NCI-H1930 (cell line): ENCODE measurements at places on chromosomes 6 and 20.

GRCh38 chr6:3330199-3330598 lies 71.5 kb downstream of the PSMG4 start:
- no peak for DNase-seq

GRCh38 chr6:165632194-165632593 lies 30.8 kb downstream of the PDE10A start:
- DNase-seq, result no peak

DNA sequence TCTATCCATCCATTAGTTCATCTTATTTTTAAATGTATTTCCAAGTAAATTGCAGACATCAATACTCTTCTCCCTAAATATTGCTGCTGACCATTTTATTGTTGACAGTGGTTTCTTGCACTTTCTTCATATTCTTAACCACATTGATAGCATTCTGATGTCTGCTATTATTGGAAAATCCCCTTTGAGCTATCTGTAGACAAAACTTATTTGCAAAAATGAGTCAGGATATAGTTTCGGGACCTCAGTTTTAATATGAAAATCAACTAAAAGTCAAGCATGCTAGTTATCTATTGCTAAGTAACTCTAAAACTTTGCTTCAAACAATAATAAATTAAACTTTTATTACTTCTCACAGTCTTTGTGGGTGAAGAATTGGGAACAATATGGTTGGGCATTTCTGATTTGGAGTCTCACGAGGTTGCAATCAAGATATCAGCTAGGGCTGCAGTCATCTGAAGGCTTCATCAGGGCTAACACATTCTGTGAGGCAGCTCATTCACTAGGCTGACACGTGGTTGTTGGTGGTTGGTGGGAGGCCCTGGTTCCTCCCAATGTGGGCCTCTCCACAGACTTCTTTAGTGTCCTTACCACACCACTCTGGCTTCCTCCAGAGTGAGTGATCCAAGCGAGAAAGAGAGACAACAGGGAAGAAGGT lies 32.7 kb downstream of the CD109 start:
- no peak for DNase-seq

DNA sequence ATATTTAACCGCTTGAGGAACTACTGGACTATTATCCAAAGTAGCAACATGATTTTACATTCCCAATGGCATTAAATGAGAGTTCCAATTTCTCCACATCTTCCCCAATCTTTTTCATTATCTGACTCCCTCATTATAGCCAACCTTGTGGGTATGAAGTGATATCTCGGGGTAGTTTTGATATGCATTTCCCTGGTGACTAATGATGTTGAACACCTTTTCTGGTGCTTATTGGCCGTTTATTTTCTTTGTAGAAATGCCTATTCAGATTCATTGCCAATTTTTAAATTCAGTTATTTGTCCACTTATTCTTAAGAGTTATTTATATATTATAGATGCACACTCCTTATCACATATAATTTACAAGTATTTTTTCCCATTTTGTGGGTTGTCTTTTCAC lies 129.0 kb downstream of the MMS22L start:
- no peak for DNase-seq

GRCh38 chr6:31736021-31736767 lies at the start of gene CLIC1:
Gene CLIC1, minus strand, starts transcription at chr6:31736530. Its CDS starts 230 bp downstream, at chr6:31736300.
- peak; percentile 69 for DNase-seq

GRCh38 chr6:31652925-31653724 lies 664 bp upstream of the BAG6 start:
- peak; percentile 98 for DNase-seq

- DNase-seq, result no peak
These were observed 18.2 kb upstream of the KIAA1755 start for GRCh38 chr20:38278763-38279162.

- DNase-seq, result no peak
These were observed 46.1 kb upstream of the DSN1 start for GRCh38 chr20:36819659-36820058.

GRCh38 chr6:2502096-2502997 lies 248.4 kb downstream of the MYLK4 start:
- DNase-seq, result no peak

DNA sequence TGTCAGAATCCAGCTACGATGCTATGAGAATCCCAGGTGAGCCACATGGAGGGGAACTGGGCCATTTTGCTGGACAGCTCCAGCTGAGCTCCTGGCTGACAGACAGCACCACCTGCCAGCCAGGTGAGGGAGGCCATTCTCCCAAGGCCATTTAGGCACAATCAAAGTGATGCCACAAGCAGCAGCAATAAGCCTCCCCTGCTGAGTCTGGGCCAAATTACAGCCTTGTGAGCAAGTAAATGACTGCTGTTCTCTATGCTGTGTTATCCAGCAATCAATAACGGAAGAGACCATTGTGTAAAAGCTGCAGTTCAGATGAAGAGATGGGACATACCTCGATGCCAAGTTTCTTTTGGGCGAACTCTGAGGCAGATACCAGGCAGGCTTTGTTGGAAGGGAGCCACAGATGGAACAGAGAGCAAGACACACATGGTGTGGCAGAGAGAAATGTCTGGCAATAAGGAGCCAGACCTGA lies 14.0 kb upstream of the SCGN start:
- DNase-seq, result peak; percentile 80

GRCh38 chr20:57772349-57772964 lies 62.6 kb upstream of the PMEPA1 start:
- no peak for DNase-seq

DNA sequence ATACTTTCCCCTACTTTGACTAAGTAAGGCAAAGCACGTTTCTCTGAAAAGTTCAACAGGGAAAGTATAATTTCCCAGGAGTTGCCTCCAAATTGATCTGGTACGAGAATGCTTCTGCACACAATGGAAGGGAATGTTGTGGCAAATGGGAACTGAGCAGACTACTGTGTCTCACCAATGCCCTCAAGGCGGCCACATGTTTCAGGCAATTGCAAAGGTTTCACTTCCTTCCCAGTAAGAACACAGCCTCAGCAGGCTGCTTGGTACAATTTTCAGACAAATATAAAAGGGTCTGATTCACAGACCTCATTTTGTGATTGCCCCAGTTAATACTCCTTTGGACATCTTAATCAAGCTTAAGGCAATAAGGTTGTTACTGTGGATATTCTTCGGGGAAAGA lies 71.2 kb downstream of the KIAA0319 start:
- DNase-seq, result no peak

GRCh38 chr6:7137335-7138045 lies 29.7 kb downstream of the RREB1 start:
- peak; percentile 12 for DNase-seq

GRCh38 chr20:59318201-59318790 lies 17.9 kb downstream of the EDN3 start:
- no peak for DNase-seq

GRCh38 chr6:133568970-133569889 lies 319.7 kb upstream of the TCF21 start:
- DNase-seq, result peak; percentile 33

DNA sequence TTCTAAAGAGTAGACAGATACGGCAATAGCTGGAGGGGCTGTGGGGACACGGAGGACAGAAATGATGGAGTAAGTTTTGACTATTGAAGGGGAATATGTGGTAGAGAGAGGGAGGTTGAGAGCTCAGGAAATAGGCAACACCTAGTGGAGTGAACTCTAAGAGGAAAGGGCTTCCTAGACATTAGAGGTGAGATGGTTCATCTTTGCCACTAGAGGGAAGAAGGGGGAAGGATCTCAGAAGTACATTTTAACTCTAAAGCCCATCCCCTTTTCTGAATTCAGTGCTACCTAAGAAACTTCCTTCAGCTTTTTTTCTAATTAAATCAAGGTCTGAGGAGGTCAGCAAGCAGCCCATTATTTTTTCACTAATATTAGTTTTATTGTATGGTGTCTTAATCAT lies 689.4 kb upstream of the MAP3K7 start:
- no peak for DNase-seq

DNA sequence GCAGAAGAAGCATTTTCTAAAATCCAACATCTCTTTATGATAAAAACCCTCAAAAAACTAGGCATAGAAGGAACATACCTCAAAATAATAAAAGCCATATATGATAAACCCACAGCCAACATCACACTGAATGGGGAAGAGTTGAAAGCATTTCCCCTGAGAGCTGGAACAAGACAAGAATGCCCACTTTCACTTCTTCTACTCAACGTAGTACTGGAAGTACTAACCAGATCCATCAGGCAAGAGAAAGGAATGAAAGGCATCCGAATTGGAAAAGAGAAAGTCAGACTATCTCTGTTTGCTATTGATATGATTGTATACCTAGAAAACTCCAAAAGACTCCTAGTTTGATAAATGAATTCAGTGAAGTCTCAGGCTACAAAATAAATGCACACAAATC lies 7.9 kb upstream of the CDK19 start:
- no peak for DNase-seq

- DNase-seq, result no peak
These were observed 35.8 kb upstream of the BHLHE23 start for GRCh38 chr20:63042448-63043071.

- no peak for DNase-seq
These were observed 46.1 kb downstream of the MBOAT1 start for GRCh38 chr6:20166210-20166609.

GRCh38 chr6:136326038-136326553 lies 36.5 kb upstream of the BCLAF1 start:
- DNase-seq, result peak; percentile 24

DNA sequence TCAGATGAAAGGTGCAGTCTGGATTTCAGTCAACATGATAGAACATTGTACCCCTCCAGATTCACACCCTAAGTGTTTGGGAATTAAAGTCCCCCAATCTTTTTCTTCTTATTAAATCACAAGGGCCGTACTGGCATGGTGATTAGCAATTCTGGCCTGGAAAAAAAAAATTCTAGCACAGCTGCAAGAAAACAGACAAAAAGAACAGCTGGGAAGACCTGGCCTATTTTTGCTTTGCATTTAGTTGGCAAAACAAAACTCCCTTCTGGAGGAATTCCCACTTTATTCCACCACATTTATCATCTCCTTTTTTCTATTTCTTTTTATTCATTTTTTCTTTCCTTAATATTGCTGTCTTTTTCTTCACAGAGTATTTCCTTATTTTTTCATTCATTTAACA lies 39.8 kb upstream of the AKAP12 start:
- no peak for DNase-seq

DNA sequence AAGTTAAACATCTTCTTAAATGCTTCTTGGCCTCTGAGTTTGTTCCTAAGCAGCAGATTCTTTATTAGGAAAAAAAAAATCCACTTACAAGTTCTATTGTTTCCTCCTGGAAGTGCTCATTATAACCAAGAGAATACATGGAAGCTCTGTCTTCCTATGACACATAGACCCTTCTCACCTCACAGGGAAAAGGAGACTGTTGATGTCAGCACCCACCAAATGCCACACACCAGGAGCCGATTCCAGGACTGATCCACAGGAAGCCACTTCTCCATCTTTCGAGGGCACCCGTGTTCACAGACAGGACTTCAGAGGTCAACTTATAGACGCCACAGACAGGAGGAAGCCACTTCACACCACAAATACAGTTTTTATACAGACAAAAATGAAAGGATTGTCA lies 13.4 kb upstream of the BNIP5 start:
- no peak for DNase-seq

GRCh38 chr6:87945181-87945580 lies 102.5 kb upstream of the SPACA1 start:
- DNase-seq, result no peak

- no peak for DNase-seq
These were observed 36.8 kb downstream of the ZFAND3 start for GRCh38 chr6:37856285-37856684.

GRCh38 chr6:119294984-119295383 lies 54.6 kb downstream of the MAN1A1 start:
- DNase-seq, result no peak

GRCh38 chr6:157169226-157169625 lies 154.1 kb downstream of the TMEM242 start:
- no peak for DNase-seq

GRCh38 chr6:170277893-170278742 lies 12.8 kb downstream of the DLL1 start:
- no peak for DNase-seq

- no peak for DNase-seq
These were observed 1.4 kb downstream of the PLAGL2 start for GRCh38 chr20:32205843-32206759.

DNA sequence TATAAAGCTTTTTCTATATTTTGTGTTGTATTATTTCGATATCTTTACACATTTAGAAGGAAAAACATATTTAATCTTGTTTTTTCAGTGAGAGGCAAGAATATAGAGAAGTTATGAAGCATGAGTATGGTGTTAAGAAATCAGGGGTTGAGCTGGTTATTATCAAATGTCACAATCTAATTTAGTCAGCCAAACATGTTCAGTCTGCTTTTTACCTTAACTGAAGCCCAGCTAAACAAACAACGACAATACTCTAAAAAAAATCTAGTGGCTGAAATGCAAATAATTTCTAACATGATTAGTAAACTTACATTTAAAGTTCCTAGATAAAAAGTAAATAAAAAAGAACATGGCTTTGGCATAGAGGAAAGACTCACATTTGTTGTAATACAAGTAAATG lies 433.8 kb upstream of the NRSN1 start:
- no peak for DNase-seq

DNA sequence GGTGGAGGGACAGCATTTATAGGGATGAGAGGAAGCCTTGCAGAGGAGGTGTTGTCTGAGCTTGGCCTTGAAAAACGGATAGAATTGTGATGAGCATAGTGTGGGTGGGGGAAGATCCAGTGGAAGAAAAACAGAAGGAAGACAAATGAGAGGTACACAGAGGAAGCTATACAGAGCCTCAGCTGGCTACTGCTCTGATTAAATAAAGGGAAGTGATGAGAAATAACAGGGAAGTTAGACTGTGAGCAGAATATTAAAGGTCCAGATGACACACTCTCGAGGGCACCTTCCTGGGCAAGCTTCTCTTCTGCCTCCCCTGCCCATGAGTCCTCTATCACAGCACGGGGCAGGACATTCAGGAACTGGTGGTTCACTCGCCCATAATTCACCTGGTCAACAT lies 182.3 kb downstream of the KIF16B start:
- no peak for DNase-seq

DNA sequence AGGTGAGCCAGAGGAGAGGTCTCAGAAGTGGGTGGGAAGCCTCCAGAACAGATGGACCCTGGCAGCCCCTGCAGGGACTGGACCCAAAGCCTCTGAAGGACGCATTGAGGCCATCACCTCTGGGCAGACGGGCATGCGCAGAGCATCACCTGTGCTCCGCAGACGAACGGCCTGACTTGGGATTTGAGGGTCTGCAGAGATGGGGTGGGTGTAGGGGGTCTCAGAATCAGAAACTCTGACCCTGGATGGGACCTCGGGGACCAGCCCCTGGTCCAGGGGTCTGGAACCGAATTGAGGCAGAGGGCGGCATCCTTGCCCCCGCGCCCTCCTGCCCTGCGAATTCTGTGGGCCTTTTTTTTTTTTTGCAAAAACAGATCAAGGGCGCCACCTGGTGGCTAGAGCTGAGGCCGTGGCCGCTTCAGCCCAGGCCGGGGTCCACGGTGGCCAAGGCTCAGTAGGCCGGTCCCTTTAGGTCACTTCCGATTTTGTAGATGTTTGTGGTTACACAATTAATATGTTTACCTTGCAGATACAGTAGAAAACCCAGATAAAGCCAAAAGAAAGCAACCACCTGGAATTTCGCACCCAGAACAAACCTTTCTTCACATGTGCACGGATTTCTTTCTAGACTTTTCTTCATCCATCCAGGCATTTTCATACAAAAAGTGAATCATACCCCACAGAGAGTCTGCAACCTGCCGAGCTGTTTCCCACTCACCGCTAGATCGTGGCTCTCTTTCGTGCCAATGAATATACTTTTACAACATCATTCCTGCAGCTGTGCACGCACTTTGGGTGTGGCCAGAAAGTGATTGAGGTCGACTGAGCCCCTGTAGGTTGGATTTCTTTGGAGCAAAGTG lies 25.9 kb downstream of the ZBP1 start:
- peak; percentile 52 for DNase-seq
